ENCODE measurements at places on chromosomes 12 and 14.

GRCh38 chr12:19206493-19207077, 77.1 kb downstream of the PLEKHA5 start:
- DNase-seq, result no peak

DNA sequence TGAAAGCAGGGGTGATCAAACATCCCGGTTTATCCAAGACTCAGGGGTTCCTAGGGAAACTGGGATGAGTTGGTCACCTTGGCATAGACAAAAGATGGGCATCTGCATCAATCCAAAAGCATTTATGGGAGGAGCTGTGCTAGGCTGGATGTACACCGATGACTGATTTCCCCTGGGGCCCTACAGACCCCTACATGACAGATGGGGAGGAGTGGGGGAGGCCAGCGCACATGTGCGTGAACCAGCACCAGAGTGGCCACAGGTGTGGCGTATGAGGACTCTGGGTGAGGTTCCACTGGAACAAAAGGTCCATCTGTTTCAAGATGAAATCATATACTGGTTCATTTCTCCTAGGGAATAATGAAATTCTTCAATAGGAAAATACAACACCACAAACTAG, 210.4 kb downstream of the ITPR2 start:
- DNase-seq, result no peak

- no peak for DNase-seq
Observed at GRCh38 chr14:73342670-73343069, 105.4 kb downstream of the PAPLN start.

DNA sequence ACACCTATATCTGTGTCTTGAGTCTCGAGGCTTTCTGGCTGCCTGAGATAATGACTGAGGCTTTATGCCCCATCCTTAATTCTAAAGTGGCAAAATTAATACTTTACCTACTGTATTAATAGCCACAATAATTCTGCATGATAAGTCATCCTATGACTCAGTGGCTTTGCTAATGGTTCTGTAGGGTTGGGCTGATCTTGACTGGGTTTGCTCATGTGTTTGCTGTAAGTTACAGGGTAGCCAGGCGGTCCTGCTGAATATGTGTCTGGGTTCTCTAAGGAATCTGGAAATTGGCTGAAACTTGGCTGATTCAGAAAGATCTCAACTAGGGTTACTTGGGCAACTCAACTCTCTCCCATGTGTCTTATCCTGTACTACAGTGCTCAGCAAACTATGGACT, 21.7 kb downstream of the MGST1 start:
- DNase-seq, result no peak

DNA sequence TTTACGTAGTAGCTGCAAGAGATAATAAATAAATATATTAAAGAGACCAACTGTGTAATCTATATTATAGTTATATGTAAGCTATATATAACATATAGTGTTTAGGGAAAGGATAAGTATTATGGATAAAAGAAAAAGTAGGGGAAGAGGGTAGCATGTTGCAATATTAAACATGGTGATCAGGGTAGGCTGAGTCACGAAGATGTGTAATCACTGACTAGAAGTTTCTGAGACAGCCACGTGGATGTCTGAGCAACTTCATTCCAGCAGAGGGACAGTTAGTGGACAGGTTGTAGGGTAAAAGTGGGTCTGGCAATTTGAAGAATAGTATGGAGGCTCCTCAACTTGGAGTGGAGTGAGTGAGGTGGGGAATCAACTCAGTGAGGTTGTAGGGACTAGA, 109.7 kb downstream of the ANO4 start:
- DNase-seq, result no peak

- DNase-seq, result no peak
Observed at GRCh38 chr14:75456997-75457335, 29.1 kb downstream of the JDP2 start.

DNA sequence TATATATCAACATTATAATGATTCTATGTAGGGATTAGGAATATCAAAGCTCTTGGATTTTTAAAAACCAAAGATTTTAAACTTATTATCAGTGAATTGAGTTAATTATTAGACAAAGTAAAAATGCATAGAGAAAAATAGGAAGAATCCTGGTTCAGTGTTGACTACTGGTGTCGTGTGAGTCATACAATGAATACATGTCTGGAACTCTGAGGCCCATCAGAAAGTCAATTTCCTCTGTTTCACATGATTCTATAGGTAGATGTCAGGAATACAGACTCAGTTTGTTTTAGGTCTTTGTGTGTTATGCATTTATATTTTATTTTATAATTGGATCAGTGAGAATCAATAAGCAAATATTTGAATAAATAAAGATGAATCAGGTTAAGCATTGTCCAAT, 84.5 kb upstream of the RTL1 start:
- no peak for DNase-seq

GRCh38 chr14:54599966-54600716, 33.2 kb downstream of the SAMD4A start:
- DNase-seq, result no peak

GRCh38 chr14:104895786-104896661, 28.7 kb upstream of the PLD4 start:
- no peak for DNase-seq

DNA sequence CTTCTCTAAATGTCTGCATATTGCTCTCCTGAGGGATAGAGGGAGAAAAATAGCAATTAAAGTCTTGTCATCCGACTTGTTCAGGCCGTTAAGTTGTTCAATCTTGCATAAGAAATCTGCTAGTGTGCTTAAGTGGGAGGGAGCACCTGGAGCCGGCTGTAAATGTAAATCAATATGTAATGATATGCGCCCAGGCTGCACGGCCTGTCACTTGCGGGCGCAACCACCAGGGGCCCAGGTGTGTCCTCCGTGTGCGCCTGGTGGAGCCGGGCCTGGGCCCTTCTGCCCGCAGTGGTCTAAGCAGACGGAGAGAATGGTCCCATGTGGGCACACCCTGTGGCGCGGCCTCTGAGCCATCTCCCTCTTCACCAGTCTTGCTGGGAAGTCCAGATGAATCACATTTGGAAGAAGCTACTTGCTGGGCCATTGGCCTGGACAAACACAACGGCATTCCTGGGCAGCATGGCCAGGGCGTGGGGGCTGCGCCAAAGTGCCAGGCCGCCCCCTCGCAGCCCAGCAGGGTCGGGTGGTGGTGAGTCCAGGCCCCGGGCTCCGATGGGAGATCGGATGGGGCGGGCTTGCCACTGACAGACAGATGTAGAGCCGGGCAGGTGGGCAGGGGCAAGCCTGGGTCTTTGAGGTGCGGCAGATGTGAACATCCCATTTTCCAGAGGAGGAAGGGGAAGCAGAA, 193.3 kb upstream of the C14orf180 start:
- no peak for DNase-seq

DNA sequence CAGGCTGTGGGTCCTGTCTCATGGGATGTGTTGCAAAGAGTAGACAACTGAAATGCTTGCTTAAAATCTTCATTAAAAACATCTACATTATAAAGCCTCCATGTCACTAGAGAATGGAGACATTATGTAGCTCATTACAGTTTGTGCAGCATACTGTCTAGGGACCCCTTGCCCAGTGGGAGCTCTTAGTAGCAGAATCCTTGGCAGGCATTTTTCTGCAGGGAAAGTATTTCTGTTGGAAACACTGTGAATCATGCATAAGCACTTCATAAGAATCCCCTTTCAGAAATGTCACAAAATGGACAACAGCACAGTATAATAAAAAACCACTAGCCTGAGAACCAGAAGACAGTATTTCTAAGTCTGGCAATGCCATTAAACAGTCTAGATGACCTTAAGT, 174.3 kb downstream of the MGAT4C start:
- DNase-seq, result no peak

GRCh38 chr12:92912052-92912451, 17.0 kb downstream of the EEA1 start:
- no peak for DNase-seq

DNA sequence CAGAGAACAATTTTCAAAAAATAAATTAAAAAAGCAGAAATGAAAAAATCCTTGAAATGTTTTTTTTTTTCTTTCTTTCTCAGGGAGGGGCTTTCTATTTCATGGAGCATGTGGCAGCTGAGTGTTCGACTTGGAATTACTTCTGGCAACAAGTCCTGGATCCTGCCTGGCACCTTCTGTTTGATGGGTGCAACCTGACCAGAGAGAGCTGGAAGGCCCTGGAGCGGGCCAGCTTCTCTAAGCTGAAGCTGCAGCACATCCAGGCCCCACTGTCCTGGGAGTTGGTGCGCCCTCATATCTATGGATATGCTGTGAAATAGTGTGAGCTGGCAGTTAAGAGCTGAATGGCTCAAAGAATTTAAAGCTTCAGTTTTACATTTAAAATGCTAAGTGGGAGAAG, 22.5 kb upstream of the HIGD1C start:
- no peak for DNase-seq

DNA sequence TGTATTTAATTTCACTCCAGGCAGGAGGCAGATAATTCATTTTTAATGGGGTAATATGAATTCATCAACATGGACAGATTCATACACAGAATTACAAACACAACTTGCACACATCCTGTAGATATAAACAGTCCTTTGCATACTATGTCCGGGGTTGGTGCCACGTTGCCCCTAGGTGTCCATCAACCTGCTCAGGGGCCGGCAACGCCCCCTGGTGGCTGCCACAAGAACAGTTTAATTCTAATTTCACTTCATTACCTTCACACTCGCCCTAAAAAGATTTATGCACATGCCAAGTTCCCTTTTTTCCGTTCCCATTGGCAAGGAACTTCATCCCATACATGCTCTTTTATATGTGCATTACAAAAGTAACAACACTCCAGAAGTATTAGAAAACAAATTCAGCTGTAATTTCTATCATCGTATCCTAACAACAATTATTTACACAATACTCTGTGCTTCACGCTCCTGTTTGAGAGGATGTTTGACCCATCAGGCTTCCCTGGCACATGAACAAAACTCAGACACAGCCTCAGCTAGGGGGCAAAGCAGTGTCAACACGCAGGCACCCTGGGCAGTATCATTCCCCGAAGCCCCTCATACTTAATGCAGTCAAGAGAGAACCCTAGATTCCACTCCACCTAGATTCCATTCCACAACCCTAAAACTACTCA, 15.5 kb downstream of the MANSC1 start:
- DNase-seq, result peak; percentile 56

- DNase-seq, result no peak
Observed at GRCh38 chr14:66717561-66718140, 209.7 kb downstream of the GPHN start.

DNA sequence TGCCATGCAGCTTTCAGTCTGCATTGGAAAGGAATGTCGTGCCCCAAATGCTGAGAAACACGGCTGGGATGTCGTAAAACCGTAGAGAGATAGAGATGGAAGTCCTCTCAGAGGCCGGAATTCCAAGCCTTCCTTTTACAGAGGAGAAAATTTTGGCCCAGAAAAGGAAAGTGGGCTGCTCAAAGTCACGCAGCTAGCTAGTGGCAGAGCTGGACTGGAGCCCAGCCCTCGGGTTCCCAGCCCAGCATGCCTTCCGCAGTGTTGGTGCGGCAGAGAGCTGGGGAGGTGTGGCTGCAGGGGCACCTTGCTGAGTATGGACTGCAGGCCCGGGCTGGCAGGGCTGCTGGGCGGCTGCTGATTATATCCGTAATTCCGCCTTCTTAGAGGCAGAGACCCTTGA, 50.3 kb downstream of the KCNA1 start:
- DNase-seq, result no peak

DNA sequence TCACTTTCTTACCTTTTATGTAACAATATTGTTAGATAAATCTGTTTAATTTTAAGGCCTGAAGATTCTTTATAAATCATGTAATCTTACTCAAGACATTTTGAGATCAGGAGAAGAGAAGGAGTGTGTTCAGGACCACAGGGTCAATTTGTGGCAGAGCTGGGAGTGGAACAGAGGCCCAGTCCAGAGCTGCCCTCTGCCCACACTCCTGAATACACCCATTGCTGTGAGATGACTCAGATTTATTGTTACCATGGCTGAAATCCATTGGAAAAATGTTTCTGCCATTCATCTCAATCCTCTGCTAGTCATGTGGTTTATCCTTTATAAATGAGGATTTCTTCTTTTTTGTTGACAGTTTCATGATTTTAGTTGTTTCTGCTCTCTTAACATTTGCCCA, 100.5 kb upstream of the STXBP6 start:
- DNase-seq, result no peak

GRCh38 chr14:65433157-65433556, 20.6 kb downstream of the FUT8 start:
- DNase-seq, result no peak

DNA sequence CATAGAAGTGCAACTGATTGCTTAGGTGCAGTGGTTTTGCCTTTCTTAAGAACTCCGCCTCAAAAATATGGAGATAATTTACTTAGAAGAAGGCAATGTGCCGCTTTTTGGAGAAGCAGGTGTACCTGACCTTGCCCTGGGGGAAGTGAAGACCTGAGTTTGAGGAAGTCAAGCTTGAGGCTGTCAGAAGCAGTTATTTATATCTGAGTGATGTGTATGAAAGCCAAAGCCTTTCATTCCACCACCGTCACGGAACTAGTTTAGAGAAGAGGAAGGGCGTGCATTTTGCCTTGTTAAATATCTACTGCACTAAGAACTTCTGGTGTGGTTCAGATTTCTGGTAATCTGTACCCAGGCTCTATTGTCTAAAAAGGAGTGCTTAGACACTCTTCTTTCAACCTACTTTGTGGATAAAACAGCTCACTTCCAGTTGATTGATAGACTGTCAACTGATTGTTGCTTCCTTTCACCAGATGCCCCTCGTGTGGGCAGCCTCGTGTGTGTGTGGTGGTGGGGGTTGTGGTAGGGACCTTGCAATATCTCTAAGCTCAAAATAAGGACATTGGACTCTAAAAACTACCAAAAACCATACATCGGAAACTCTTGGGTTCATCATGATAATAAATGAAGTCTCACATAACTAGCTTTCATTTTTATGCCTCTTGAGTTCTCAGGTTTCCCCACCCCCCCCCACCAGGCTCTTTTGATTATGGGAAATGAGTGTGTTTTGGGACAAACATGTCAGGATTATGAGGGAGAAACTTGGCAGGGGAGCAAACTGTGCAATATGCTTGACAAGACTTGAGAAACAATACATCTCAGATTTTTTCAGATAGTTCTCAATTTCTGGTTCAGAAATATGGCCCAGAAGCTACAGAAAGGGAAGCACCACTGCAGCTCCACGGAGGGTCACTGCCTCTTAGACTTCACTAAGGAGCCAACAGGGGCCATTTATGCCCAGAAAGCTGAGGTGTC, 78.6 kb downstream of the ARF6 start:
- peak; percentile 58 for DNase-seq

DNA sequence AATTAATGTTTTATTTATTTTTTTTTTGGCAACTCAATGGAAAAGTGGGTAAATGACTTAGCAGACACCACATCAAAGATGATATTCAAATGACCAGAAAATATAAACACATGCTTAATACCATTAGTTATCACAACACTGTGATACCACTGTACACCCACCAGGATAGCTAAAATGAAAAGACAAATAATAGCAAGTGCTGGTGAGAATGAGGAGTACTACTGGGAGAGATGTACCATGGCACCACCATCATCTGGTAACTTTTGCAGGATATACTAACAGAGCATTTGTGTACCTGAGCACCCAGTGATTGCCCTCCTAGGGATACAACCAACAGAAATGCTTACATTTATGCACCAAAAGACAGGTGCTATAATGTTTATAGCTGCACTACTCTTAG, 21.9 kb downstream of the TRIM9 start:
- no peak for DNase-seq

- DNase-seq, result no peak
Observed at GRCh38 chr12:32501835-32502333, 102.5 kb downstream of the FGD4 start.

Data from GM18507 (cell line).